ENCODE measurements at places on chromosomes 6 and 20.

DNA sequence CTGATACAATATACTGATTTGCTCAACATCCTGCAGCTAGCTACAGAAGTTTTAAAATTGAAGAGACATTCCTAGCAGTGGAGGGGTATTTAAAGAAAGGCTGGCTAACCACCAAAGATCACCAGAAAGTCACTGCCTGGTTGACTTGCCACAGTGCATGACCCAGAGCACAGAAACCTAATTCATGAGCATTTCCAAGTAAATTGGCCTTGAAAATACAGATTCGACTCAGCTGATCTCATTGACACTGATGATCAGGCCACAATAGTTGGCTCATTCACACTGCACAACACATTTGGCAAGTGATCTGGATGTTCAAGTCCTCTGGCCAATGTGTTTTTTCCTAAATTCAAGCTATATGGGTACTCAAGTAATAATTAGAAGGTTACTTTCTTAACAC is 13.3 kb upstream of the TDRD6 start:
- DNase-seq: no peak

GRCh38 chr20:48471759-48472408 is 355.9 kb downstream of the PREX1 start:
- no peak for DNase-seq

DNA sequence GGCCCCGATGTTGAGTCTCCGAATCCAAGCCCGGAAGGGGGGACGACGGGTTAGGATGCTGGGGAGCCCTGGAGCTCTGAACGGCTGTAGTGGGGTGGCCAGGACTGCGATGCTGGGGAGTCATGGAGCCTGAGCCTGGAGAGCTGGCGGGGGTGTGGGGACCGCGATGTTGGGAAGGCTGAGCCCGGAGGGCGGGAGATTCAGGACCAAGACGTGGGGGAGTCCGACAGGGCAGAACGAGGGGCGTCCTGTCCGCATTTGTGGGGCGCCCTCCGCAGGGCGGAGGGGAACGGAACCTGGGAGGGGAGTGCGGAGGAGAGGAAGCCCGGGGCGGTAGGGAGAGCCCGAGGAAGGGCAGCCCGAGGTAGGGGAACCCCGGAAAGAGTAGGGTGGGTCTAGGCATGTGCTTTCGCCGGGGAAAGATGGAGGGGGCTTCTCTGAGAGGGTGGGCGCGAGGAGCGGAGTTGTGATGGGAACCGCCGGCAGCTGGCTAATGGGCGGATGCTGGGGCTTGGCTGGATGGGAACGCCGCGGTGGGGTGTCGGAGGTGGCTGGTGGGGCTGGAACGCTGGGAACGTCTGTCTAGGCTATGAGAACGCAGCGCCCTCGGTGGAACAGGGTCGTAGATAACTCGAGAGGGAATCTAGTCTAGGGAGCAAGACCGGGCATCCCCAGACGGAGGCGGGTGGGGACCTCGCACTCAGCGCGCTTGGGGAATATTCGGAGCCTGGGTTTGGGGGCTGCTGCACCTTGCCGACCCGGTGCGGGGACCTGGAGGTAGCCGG is 684 bp downstream of the PAQR8 start:
- DNase-seq: peak; percentile 30

GRCh38 chr6:37665304-37665703 is 32.4 kb downstream of the MDGA1 start:
- no peak for DNase-seq

DNA sequence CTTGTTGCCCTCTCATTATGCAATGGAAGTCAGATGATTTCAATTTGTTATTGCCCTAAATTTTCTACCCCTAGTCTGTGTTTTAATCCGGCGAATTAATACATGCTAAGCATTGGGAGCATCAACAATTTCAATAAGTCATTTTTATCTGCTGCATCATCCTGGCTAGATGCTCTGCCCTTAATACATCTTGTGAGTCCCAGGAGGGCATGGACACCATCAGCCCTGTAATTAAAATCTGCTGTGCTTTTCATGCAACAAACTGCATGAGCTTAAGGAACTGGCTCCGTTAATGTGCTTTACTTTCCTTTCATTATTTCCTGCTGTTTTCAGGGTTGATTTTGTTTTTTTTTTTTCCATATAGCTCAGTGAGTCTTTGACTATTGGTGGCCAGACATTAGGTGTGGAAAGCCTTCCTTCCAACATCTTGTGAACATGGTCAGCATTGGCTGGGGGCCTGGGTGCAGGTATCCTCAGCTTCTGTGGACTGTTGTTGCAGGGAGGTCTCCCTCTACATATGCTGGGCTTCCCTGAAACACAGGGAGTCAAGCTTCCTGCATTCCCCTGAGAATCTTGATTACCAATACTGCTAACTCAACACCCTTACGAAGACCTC is 8.5 kb upstream of the PBOV1 start:
- DNase-seq: no peak

- no peak for DNase-seq
Observed at GRCh38 chr6:169044381-169045230, 209.0 kb downstream of the THBS2 start.

DNA sequence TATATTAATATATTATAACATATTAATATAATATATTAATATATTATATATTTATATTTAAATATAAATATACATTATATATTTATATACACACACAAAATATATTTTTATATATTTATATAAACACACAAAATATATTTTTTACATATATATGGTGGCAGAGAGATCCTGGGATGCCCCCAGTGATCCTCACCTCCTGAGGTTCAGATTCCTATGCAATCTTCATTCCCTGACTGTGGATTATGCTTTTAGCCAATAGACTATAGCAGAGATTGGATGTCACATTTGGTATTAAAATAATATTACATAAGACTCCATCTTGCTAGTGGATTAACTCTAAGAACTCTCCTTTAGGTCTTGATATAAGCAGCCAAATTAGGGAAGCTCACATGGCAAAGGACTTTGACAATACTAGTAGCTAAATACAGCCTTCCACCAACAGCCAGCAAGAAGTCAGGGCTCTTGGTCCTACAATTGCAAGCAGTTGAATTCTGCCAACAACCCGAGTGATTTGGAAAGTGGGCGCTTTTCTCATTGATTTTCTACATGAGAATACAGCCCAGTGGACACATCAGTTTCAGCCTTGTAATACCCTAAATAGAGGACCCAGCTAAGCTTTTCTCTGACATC is 681.0 kb downstream of the C6orf118 start:
- no peak for DNase-seq

DNA sequence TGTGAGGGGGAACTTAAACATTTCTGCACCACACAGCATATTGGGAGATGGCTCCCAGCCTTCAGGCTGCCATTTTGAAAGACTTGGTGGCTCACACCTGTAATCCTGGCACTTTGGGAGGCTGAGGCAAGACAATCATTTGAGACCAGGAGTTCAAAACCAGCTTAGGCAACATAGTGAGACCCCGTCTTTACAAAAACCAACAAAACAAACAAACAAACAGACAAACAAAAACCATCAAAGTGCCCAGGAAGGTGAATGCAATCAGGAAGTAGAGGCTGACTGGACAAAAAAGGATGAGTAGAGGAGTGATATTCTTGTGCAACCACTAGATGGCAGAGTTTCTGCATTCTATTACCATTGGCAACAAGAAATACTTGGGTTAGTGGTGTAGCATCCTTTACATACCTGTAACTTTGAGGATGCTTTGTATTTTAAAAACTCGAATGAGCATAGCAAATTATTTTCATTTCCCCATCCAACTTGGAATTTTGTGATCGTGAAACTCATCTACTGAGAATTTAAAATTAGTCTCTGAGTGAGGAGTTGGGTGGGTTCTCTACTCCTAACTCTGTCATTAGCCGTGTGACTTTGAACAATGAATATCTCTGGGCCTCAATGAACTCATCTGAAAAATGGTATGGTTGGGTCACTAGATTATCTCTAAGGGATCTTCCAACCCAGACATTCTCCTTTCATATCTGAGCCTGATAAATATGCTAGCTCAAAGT is 84.4 kb downstream of the CRYBG1 start:
- DNase-seq: no peak

GRCh38 chr20:60294632-60295031 is 336.4 kb downstream of the CDH26 start:
- no peak for DNase-seq

GRCh38 chr20:8996817-8997512 is 71.9 kb upstream of the PLCB4 start:
- no peak for DNase-seq

DNA sequence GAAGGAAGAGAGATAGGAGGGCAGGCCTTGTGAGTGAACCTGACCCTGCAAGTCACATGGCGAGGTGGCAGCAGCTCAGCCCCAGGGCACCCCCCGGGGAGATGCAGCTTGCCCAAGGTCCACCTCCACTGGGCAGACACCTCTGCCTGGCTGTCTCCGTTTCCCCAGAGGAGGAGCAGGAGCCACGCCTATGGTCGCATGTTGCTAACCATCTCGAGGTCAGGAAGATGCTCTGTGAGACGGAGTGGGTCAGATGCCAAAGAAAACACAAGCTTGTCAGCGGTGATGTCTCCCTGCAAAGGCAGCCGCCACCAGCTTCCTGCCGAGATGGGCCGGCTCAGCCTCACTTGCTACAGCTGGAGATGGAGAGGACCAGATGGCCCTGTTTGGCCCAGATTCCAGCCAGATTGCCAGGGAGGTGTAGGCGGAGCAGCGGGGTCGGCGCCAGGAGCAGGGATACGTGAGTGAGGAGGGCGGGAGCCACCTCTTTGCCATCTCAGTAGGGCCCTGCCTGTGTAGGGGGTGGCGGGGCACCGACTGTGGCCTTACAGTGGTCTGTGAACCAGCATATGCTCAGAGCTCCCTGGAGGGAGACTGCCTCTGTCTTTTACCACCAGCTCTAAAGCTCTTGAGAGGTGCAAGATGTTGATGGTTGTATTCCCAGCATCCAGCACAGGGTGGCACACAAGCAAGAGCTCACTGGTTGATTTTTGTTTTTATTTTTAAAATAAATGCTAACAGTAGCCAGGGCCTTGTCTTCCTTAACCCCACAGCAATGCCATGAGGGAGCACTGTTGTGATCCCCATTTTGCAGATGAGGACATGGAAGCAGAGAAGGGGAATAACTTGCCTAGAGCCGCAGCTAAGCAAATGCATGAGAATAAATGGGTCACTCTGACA is 42.9 kb upstream of the FAM83D start:
- no peak for DNase-seq

- DNase-seq: no peak
Observed at GRCh38 chr20:43241057-43241702, 51.5 kb upstream of the PTPRT start.

GRCh38 chr20:37644605-37645004 is 49.2 kb upstream of the CTNNBL1 start:
- no peak for DNase-seq

DNA sequence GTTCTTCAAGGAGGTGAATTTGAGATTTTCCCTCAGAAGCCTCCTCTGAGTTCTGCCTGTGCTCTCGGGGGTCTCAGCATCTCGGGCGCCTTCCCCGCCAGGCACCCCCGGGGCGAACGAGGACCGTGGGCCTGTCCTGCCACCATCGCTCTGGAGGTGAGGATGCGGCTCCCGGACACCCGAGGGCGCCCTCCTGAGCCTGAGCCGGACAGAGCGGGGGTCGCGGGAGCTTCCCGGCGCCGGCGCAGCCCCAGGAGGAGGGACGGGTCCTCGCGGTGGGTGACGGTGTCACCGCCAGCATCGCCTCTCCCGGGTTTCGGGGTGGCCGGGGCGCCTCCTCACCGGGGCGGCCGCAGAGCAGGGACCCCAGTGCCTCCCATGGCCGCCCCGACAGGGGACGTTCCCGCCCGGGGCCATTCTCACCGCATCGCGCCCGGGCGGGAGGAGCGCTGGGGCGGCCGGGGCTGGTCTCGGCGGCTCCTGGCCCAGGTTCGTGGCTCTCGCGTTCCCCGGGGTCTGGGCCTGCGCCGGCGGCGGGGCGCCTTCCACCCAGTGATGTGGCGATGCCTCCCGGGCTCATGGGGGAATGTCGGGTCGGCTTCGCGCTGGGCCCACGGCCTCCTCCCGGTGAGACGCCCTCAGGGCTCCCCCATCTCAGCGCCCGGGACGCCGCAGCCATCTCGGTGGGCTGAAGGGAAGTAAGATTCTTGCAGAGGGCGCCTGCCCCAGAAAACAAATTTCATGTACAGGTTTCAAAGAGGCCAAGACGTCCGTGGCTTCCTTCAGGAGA is 210.5 kb downstream of the ERMARD start:
- DNase-seq: peak; percentile 22

DNA sequence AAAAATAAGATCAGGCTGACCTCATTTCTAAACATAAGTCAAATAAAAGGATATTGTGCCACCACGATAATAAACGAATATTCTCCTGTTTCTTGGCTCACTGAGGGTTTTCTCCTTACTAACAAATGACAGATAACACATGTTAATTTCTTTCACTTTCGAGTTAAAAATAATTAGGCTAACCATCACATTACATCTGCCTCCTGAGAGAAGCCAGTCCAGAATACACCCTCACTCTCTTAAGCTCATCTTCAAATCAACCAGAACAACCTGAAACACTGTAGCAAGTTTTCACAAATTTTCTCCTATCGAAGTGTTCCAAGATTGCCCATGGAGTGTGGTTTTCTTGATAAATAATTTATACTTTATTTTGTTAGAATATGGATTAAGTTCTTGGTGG is 1285.6 kb upstream of the EYS start:
- no peak for DNase-seq

GRCh38 chr20:9557411-9557810 is 43.0 kb downstream of the LAMP5 start:
- no peak for DNase-seq

GRCh38 chr20:53829255-53829723 is 235.7 kb upstream of the ZNF217 start:
- DNase-seq: no peak

DNA sequence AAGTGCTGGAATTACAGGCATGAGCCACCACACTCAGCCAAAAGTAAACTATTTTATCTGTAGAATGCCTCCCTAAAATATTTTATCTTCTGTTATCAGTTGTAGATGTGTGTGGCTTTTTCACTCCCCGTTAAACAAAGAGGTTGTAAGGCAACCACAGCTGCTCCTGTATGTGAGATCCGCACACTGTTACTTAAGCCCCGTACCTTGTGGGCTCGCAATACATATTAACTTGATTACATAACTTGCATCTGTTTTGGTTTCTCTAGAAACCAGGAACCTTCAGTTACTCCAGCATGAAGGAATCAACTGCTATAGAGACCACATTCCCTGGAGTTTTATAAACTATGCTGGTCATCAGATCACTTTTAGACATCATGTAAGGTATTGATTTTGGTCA is 420.1 kb upstream of the SLC35B3 start:
- DNase-seq: no peak

DNA sequence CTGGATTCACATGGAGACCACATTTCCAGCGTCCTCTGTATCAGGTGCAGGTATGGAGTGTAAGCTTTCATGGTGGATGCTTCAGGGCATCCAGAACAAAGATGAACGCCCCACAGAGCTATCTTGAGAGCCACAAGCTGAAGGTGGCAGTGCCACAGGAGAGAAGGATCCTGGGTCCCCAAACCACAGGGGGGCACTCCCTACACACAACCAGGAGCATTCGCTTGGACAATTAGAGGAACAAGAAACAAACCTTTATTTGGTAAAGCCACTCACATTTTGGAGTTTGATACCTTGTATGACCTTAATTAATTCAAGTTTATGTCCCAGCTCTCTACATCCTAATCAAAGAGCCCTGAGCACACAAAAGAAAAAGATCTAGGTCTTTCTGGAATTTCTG is 406.3 kb downstream of the PREX1 start:
- DNase-seq: no peak
